ENCODE measurements at places on chromosomes 4 and X.

GRCh38 chr4:140152751-140153418, 1.1 kb downstream of the MAML3 start:
- DNase-seq = peak; percentile 3

DNA sequence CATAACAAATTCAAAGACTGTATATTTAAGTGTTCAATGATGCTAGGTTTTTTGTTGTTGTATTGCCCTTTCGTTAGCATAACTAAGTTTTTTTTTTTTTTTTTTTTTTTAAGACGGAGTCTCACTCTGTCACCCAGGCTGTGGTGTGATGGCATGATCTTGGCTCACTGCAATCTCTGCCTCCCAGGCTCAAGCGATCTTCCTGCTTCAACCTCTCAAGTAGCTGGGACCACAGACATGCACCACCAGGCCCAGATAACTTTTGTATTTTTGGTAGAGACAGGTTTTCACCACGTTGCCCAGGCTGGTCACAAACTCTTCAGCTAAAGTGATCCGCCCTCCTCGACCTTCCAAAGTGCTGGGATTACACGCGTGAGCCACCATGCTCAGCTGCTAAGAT, 7.0 kb downstream of the SH3BGRL start:
- no peak for DNase-seq

GRCh38 chr4:151786158-151786495, 25.3 kb upstream of the GATB start:
- DNase-seq = no peak

- DNase-seq = no peak
Measured at GRCh38 chr4:79979785-79980437, 93.1 kb downstream of the ANTXR2 start.

DNA sequence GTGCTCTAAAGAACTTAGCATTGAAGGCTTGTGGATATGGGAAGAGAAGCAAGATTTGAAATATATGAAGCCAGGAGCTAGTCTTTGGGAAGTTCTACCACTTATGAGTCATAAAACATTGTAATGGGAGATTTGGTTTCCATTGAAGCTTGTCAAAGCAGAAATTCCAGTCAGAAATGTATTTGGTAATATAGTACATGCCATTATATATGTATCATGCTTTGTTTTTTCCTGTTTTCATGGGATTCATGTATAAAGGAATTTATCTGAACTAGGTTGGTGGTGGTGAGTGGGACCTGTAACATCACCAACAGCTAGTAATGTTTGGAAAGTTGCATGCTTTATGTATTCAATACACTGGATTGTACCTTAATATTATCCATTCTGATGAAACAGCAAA, 14.6 kb upstream of the DCAF8L2 start:
- DNase-seq = no peak

DNA sequence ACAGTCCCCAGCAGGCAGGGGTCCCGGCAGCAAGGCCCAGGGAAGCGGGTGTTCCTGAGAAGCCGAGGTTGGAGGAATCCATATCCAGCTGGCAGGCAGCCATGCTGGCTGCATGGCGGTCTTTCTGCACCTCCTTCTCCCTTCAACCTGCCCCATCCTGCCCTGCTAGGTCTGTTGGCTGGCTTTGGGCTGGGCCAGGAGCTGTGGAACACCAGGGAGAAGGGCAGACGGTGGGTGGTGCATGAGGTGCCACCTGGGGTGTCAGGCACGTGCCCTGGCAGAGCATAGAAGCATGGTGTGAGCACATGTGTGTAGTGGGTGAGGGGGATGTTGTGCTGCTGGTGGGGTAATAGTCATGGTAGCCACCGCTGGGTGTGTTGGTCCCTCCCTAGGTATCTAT, 150.1 kb downstream of the PJA1 start:
- no peak for DNase-seq

GRCh38 chr4:35100932-35101331, 1143.4 kb downstream of the ARAP2 start:
- no peak for DNase-seq

GRCh38 chr4:7739077-7739917, 200.4 kb downstream of the AFAP1 start:
- no peak for DNase-seq

GRCh38 chr4:33658971-33659370, 2585.3 kb downstream of the ARAP2 start:
- DNase-seq = no peak

GRCh38 chr4:12446657-12447185, 1018.0 kb upstream of the HS3ST1 start:
- no peak for DNase-seq

- no peak for DNase-seq
Measured at GRCh38 chr4:37988670-37989069, 28.5 kb downstream of the PTTG2 start.

All from NCI-H187 (cell line).